ENCODE measurements at places on chromosomes 16 and 17. TPM values are rescaled to one million over a fixed set of nuclear protein-coding genes. Genes with fewer than 3 reads are reported as not detected.

Gene HBQ1
- polyA plus RNA-seq: 0.48 TPM

Gene PIK3R5
- polyA plus RNA-seq: not detected

Gene LYZL6
- not detected for polyA plus RNA-seq

Gene KIF2B
- polyA plus RNA-seq: not detected

GRCh38 chr17:16085066-16085699 is 85.6 kb downstream of the TTC19 start:
- no peak for DNase-seq

DNA sequence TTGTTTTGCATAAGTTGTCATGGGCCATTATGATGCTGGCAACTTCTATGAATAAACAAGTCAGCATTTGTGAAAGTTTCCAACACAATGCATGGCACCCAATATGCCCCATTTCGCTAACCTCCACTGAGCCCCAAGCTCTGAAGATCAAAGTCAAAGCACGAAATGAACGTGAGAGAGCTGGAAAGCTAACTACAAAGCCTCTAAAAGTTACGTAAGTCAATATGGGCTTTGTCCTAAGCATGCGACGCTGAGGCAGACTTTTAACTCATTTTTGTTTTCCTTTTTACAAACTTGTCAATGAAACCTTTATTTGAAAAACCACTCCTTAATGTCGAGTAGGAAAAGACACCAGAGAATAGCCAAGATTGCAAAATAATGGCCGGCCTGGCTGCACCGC is 131.6 kb upstream of the NUDT7 start:
- no peak for DNase-seq

DNA sequence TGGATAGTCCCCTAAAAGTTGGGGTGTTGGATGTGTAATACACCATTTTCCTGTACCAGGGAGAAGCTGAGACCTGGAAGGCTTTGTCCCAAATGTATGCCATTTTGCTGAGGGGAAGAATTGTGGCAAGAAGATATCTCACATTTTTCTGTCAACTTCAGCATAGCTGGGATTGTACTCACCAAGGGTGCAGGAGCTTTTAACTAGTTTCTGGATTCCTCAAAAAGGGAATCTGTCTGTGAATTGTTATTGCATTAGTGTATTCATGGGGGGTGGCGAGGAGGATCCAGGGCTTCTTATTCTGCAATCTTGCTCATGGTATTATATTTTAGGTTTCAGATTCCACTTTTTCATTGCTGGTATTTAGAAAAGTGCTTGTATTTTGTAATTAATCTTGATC is 208.2 kb upstream of the MYOCD start:
- DNase-seq: no peak

GRCh38 chr17:13837417-13837816 is 231.9 kb upstream of the COX10 start:
- DNase-seq: no peak

GRCh38 chr16:75263291-75263962 is 12.0 kb upstream of the BCAR1 start:
- no peak for DNase-seq

- no peak for DNase-seq
Measured at GRCh38 chr16:59719121-59719520, 985.0 kb upstream of the GOT2 start.

Data from muscle of arm (tissue), 14 donors.